ENCODE measurements at places on chromosomes 1 and 21. TPM values are rescaled to one million over a fixed set of nuclear protein-coding genes. Genes with fewer than 3 reads are reported as not detected.
A peak's percentile ranks its signal among the peaks of the same experiment; 100 is the strongest.

The KIF17 gene
- total RNA-seq: not detected

The CHI3L2 gene
- 3.2 TPM for total RNA-seq

The SLFNL1 gene
- not detected for total RNA-seq

DNA sequence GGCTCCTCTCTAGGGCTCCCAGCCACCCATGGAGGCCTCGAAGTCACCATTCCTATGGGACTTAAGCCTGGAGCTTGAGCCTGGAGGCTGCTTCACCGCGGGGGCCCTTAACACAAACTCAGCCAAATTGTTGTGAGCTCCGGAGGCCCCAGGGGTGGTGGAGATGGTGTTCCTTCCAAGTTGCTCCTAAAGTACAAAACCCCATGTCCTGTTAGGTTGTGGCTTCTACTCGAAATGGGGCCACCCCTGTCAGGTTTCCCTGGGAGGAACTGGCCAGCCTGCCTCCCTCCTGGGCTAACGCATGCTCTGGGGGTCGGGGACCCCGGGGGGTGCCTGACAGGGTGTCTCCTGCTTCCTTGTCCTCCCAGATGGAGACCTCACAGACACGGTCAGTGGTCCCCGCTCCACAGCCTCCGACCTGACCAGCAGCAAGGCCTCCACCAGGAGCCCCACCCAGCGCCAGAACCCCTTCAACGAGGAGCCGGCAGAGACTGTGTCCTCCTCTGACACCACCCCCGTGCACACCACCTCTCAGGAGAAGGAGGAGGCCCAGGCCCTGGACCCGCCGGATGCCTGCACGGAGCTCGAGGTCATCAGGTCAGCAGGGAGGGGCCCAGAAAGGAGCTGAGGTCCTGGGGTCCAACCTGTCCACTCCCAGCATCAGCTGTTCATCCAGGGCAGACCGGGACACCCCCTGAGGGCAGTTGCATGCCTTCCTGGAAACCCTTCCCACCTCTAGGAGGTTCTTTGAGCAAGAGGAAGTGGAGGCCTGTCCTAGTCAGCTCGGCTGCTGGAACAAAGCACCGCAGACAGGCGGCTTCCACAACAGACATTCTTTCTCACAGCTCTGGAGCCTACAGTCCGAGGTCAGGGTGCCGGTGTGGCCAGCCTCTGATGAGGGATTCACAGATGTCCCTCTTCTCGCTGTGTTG is 10.8 kb upstream of the SLC25A34 start:
- DNase-seq: no peak

GRCh38 chr1:167439301-167439988 is 78.9 kb downstream of the CD247 start:
- DNase-seq: peak; percentile 56

DNA sequence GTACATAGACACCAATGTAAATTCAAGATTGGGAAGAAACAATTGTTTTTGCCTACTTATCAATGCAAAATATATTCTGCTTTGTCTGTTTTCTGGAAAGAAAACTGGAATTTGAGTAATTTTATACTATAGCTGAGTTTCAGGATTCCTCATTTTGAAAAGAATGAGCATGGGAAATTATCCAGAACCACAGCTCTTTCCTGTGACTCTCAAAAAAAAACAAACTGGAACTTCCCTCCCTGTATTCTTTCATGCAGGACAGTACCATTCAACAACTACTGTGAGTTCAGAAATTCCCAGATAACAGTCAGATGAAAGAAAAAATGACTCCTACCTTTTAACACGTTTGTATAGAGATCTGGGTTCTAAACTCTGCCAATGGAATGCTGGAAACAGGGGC is 372.4 kb downstream of the TGFB2 start:
- no peak for DNase-seq

DNA sequence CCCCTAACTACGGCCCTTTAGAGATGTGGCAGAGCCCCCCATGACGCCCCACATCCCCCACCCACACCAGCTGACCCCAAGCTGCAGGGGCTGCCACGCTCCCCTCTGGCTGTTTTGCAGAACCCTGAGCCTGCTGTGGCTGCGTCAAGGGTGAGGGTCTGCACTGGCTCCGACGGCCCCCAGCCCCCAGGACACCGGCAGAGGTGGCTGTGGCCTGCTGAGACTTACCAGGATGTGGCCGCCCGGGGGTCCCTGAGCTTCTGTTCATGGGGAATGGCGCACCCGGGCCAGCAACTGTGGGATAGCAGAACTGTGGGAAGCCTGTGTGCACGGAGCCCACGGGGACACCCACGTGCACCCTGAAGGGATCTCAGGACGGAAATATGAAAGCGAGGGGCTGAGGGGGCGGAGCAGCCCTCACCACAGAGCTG is 12.8 kb upstream of the RNF223 start:
- no peak for DNase-seq

DNA sequence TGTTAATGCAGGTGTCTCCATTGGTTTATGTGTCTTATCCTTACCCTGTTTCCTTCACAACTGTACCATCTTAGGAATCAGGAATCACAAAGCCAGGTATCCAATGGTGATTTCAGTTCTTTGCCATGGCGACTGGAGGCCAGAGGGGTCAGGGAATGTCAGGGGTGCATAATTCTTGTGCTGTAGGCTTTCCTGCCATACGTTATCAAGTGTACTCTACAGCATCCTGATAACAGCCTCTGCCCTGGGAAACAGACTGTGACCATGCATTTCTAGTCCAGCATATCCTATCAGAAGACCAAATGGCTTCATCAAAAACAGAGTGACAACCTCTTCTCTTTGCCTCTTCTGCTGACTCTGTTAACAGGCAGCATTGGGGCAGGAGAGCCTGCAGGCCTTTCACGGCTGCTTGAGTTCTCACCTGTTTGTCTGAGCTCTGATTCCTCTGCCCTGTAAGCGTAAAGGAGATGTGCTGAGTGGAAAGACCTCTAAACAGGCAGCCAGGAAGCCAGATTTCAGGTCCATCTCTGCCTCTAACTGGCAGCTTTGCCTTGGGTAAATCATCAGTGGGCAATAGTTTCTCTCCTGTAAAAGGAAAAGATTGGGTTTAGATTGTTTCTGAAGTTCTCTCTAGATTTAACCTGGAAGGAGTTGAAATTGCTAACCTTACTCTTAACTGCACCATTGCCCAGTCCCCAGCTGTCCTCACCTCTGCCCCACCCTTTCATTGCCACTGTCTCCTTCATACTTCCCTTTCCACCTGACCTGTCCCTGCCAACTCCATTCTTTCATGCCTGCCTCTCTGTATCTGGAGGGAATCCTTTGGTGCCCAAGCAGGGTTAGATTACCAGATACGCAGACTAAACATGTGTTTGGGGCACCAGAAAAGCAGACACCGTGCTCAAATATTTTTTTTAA is 80.2 kb downstream of the LRRC8D start:
- DNase-seq: no peak

DNA sequence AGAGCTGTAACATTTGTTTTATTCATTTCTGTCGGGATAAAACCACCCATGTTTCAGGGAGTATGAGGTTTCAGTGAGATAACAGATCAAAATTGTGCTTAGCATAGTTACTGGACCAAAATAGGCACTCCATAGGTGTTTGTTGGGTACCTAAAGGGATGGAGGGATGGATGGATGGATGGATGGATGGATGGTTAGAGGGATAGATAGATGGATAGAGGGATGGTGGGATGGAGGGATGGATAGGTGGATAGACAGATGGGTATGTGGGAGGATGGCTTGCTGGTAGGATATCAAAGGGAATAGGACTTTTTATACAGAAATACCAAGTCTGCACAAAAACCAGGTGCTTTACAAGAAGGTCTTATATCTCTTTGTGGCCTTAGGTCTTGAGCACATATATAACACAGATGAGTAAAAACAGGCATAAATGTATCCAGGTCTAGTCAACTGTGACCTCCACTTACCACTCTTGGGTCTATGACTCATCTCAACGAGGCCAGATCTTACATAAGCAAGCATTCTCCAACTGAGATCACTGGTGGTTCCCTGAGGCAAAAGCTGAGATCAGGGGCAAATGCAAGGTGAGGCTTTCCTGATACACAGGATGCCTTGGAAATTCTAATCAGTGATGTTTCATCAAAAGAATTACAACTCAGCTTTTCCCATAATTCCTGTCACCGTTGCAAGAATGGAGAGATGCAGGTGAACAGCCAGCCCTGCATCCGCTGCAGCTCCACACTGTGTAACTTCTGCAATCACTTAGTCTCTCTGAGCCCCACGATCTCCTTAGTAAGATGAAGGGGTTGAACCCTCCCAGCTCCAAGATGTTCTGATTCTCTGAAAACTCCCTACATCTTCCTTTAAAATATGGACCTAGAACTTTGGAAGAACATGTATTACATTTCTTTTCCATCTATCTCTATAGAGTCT is 32.0 kb downstream of the PTAFR start:
- DNase-seq: no peak
